ENCODE measurements at places on chromosomes 6 and 20.
A peak's percentile ranks its signal among the peaks of the same experiment; 100 is the strongest.

- DNase-seq, result no peak
Measured at GRCh38 chr6:45084257-45084656, 243.9 kb upstream of the RUNX2 start.

DNA sequence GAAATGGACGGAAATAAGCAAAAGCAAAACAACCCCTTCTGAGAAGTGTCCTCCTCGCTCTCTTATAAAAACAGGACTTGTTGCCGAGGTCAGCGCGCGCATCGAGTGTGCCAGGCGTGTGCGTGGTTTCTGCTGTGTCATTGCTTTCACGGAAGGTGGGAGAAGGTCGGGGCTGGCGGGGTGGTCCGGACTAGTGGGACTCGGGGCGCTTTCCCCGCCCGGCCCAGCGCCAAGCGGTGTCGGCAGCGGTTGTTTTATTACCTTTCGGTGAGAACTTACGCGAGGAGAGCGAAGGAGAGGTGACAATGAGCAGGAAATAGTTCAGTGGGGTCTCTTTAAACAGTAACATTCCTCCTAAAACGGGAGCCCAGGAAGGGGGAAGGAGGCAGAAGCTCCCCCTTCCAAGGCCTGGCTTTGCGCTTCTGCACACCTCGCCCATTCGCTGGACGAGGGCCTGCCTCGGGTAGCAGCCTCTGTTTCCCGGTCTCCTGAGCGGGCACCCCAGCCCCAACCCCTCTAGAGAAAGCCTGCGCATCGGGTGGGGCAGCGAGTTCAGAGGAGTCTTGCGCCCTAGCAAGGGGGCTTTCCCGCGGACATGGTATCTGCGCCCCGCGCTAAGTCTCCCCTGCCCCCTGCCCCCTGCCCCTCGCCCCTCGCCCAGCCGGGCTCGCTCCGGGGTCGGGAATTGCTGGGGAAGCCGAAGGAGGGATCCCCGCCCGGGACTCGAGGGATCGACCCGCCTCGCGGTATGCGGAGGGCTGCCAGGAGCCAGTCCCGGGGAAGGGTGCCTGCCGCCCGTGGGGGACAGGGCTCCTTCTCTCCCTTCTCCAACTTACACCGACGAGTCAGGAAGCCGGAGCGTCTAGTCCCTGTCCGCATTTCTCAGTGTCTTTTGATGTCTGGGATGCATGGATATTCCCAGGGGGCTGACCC lies 1.2 kb upstream of the TBXT start:
- no peak for DNase-seq

GRCh38 chr20:43968341-43969000 lies 53.8 kb downstream of the TOX2 start:
- DNase-seq, result no peak

DNA sequence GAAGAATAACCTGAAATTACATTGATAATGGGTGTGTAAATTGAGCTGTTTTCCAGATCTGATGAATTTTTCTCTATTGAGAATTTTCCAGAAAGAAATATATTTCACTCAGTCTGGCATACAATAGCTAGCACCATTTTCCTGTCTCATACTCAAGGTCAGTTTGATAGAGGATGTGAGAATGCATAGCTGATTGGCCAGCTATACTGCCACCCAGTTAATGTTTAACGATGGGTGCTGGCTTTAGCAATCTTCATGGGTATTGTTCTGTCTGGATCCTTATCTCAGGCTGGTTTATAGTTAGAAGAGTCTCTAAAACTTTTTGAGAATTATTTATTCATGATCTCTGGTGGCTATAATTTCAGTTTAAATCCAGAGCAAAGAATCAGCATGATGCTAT lies 147.4 kb downstream of the HDGFL1 start:
- no peak for DNase-seq

GRCh38 chr6:15152700-15153099 lies 93.2 kb upstream of the JARID2 start:
- no peak for DNase-seq

- no peak for DNase-seq
Measured at GRCh38 chr20:56690531-56691175, 61.5 kb downstream of the TFAP2C start.

GRCh38 chr20:58702859-58703648 lies 10.5 kb downstream of the NPEPL1 start:
- no peak for DNase-seq

DNA sequence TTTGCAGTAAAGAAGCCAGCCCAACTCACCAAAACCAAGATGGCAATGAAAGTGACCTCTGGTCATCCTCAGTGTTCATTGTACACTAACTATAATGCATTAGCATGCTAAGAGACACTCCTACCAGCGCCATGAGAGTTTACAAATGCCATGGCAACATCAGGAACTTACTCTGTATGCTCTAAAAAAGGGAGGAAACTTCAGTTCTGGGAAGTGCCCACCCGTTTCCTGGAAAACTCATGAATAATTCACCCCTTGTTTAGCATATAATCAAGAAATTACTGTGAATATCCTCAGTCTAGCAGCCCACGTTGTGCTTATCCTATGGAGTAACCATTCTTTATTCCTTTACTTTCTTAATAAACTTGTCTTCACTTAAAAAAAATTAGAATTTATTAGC lies 19.4 kb upstream of the TRERF1 start:
- no peak for DNase-seq

DNA sequence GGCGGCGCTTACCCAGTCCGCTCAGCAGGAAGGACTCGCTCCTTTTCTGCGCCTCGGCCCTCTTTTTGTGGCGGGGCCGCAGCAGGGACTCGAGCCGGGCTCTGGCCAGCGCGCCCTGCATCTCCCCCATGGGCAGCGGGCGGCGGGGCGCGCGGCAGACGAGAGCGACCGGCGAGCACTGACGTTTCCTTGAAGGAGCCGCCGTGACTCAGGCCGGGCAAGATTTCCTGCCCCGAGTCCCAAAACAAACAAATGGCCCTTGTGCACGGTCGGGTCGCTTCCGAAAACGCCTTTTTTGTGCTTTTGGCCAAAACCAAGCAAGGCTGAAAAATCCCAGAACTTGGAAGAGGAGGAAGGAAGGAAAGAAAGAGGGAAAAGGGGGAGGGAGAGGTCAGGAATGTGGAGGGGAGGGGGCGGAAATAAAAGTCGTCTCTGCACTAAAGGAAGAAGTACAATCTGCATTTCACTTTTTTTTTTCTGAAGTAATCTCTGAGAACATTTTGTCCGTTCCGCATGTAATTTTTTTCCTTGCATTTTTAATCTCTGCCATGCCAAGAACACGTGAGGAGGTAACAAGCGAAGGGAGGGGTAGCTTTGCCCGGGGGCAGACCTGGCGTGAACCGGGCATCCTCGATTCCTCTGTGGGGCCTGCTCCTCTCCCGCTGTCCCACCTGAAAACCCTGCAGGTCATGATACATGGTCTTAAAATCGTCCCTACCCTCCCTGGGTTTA lies 123.3 kb upstream of the SLC2A12 start:
- DNase-seq, result peak; percentile 9

DNA sequence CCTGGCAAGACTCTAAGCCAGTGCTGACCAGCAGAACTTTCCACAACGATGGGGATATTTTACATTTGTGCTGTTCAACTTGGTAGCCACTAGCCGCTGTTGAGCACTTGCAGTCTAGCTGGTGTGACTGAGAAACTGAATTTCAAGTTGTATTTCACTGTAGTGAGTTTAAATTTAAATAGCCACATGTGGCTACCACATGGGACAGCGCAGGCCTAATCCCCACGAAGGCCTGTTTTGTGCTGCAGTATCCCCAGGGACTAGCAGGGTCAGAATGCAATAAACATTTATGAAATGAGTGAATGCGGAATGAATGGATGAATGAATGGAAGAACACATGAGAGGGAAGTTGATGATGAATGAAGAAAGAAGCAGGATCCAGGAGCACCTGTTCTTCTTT lies 115.8 kb downstream of the TRERF1 start:
- no peak for DNase-seq

DNA sequence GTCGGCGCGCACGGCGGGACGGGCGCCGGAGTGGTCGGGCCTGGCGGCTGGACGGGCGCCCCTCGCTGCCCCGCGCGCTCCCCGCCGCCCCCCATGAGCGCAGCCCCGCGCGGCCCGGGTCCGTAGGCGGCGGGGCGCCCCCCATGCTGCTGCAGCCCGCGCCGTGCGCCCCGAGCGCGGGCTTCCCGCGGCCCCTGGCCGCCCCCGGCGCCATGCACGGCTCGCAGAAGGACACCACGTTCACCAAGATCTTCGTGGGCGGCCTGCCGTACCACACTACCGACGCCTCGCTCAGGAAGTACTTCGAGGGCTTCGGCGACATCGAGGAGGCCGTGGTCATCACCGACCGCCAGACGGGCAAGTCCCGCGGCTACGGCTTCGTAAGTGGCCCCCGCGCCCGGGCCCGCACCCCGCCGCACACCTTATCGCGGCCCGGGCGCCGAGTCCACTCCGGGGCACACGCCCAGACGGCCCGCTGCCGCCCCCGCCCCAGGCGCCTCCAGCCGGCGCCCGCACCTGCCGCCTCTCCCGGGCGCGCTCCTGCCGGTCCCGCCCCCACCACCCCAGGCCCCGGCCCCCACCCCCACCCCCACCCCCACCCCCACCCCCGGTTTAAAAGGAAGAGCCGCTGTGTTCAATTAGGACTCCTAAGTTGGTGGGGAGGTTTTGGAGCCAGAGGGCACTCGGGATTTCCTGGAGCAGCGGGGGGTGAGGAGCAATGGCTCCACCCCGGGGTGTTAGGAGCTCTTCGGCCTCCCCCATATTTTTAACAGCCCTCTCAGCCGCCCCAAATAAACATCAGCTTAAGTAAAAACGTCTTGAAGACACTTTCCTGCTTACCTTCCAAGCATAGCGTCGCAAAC lies 474 bp downstream of the RBM38 start:
- no peak for DNase-seq

- DNase-seq, result peak; percentile 4
Measured at GRCh38 chr6:126063512-126064146, 77.3 kb downstream of the TRMT11 start.

GRCh38 chr20:48460681-48461080 lies 367.1 kb downstream of the PREX1 start:
- DNase-seq, result no peak

- no peak for DNase-seq
Measured at GRCh38 chr6:90271831-90272230, 24.8 kb downstream of the BACH2 start.

DNA sequence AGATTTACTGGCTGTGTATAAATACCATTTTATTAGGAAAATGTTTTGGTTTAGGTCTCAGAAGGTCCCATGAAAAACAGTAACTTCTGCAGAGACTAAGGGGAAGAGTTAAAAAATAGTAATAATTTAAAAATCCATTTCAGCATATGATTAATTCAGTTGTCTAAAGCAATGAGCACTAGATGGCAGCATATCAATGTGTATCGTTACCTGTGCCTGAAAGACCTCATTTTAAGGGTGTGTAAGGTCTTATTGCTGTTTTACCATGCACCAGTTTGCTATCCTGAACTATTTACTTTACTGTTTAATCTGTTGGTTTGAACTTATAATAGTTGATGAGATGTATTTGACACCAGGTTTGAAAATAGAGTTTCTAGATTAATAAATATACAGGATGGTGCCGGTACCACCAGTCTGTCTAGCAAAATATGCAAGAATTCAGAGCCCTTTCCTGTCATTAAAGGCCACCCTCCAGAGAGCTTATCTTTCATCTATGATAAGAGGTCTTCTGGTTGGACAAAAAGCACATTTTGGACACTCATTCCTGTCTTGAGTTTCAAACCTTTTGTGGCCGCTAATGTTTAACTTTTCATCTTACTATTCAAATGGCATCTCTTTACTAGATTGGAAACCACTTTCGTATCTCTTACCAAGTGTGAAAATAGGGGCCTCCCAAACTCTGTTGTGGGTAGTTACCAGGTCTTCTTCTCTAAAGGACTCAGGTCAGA lies 8.9 kb upstream of the AHI1 start:
- DNase-seq, result peak; percentile 36

- DNase-seq, result no peak
Measured at GRCh38 chr6:116255246-116255800, 1.4 kb upstream of the TSPYL4 start.

DNA sequence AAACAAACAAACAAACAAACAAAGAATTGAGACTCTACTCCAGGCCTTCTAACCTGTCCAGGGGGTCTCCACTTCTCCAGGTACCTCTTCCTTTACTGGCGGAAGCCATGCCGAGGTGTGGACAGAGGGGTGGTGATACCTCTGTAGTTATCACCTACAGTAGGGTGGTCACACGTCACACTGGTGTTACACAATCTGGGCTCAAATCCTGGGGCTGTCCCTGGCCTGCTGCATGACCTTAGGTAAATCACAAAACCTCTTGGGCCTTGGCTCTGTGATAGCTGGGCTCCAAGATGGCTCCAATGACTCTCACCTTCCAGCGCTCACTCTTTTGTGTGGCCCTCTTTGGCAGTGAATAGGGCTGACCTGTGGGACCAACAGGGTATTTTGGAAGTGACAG lies 76.8 kb upstream of the ZNFX1 start:
- no peak for DNase-seq

GRCh38 chr20:4120921-4121321 lies 105.6 kb upstream of the RNF24 start:
- no peak for DNase-seq

- DNase-seq, result peak; percentile 96
Measured at GRCh38 chr6:31652925-31653724, 664 bp upstream of the BAG6 start.

DNA sequence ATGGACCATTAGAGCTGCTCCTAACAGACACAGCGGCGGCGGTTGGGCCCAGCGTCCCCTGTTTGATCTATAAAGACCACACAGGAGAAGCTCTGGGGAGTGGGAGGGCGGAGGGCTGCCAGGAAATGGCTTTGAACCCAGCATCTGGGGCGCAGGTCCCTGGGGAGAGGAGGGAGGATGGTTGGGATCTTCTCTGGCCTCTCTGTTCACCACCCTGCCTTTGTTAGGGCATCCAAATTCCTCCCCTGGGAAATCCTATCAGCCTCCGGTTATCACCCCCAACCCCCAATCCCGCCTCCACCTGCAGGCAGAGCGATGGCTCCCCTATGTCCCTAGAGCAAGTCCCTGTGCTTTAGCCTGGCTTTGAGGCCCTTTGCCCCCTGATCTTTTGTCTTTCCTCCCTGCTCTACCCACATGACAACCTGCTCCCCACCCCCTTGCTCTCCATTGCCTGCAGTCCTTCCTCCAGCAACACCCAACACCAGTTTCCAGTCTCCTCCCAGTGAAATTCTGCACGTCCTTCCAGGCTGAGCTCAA lies 7.1 kb downstream of the XKR7 start:
- no peak for DNase-seq

- DNase-seq, result no peak
Measured at GRCh38 chr6:1596088-1596852, 13.4 kb upstream of the FOXC1 start.

GRCh38 chr6:155710704-155711103 lies 255.1 kb upstream of the NOX3 start:
- no peak for DNase-seq

DNA sequence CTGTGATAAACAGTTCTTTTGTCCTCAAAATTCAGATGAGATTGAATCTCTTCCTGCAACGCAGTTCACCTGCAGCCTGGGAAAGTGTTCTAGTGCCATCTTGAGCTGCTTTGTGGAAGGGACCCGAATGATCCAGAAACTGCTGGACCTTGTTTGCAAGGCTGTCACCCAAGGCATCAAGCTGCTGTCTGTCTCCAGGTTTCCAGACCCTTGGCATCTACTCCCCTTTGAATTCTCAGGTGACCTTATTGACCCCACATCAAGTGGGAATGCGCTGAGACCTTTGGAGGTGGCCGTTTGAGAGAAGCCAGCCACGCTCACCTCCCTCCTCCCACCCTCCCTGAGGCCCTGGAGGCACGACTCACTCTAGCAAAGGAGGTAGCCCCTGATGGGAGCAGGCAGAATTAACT lies 112.5 kb downstream of the EDN3 start:
- no peak for DNase-seq

Measured in MV-4-11 (cell line).